ENCODE measurements at places on chromosomes 16 and 17.

GRCh38 chr16:85114909-85115567 is 2.8 kb upstream of the CIBAR2 start:
- peak; percentile 93 for DNase-seq

DNA sequence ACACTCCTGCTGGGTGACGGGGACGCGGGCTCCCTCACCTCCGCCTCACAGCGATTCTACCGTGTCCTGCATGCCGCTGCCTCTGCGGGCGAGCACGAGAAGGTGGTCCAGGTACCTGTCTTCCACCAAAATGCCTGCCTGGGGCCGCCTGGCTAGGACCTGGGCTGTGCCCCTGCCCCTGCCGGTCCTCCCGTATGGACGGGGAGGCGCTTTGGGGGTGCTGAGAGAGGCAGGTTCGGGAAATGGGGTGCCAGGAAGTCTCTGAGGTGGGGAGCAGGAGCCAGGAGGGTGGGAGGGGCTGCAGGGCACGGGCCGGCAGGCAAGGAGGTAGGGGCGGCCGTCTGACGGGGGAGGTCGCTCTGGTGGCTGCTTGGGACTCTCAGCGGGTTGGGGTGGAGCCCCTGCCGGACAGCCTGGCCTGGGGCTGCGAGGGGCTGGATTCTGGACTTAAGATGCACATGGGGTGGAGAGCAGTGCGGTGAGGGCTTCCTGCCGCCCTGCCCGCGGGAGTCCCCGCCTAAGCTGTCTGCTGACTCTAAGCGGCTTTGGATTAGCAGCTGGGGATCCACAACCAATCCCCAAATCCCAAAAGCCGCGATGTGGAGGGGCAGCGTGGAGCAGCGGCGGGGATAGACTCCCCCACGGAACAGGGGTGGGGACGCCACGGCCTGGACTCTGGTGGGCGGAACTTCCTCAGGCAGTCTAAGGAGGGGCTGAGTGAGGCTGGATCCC is 5.8 kb downstream of the CHTF18 start:
- no peak for DNase-seq

- no peak for DNase-seq
Measured at GRCh38 chr17:1686086-1686485, 1.4 kb upstream of the PRPF8 start.

GRCh38 chr17:31568539-31568938 is 177.1 kb downstream of the RAB11FIP4 start:
- no peak for DNase-seq

DNA sequence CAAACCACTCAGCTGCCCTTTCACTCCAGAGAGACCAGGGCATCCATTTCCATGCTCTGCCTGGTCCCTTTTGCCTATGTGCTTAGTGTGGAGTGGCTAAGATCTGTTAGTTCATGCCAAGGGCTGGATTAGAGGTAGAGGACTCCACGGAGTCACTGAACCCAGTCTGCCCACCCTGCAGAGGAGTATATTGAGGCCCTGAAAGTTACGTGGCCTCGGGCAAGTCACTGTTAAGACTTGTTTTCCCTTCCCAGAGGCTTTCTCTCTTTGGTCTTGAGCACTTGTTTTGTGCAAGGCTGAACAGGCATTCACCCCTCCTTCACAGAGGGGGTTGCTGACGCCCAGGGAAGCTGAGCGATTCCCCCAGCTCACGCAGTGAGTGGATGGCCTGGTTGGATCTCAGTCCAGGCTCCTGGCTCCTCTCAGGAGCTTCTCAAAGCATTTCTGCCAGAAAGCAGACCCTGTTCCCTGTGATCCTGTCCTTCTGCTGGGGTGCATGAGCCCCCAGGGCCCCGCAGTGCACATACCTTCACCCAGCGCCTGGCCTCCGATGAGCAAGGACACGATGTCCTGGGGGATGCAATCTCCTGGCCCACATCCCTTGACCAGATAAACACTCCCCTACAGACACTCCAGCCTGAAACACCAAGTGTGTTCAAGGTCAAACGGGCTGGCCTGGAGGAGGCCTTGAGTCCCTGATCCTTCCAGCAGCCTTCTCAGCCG is 153.4 kb upstream of the GSE1 start:
- no peak for DNase-seq

- DNase-seq: no peak
Measured at GRCh38 chr16:64250866-64251265, 871.0 kb downstream of the CDH11 start.

DNA sequence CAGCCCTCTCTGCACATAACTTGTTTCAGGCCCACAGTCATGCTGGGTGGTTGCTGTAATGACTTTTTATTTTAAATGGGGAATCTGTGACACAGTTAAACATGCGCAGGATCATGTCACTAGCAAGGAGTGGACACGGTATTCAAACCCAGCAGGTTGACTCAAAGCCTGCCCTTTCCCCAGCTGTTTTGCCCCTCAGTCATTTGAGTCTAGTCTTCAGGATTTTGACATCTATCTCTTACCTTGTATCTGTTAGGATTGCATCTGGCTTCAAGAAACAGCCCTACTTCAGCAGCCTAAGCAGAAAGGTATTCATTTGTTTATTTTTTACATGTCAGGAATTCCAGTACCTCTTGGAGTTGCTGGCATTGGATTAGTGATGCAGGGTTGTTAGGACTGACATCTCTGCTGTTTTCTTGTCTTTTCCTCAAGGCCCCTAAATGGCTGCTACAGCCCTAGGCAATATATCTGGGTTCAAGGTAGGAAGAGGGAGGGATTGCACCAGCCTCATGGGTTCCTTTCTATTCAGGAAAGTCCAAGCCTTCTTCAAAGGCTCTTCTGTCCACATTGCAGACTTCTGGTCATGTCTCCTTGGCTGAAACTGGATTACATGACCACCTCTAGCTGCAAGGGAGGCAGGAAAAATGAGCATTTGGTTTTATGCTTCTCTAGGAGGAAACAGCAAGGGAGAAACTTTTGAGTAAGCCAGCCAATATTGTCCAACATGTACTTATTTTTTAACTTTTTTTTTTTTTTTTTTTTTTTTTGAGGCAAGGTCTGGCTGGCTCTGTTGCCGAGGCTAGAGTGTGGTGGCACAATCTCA is 22.8 kb downstream of the ABCC1 start:
- DNase-seq: no peak

DNA sequence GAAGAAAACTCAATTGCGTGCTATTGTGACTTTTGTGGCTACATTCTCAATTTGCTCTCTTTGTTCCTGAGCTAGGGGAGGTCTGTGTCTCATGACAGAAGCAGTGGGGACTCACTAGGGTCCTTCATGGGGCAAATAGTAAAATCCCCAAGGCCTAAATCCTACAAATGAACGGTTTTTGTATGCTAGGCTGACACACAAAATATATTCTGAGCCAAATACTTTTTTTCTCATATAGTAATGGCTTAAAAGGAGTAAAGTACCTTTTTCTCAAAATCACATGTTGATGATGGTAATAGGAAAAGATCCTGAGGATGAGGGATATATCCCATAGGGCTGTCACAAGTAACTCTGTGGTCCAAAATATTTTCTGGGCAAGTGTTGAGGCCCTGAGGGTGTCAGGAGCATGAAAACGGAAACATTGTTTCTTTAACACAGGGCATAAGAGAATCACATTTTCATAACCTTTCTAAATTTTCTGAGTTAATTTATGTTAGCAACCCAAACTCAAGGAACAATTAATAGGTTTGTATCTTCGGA is 77.5 kb upstream of the CNTNAP4 start:
- no peak for DNase-seq

- DNase-seq: no peak
Measured at GRCh38 chr16:29921034-29921385, 5.0 kb downstream of the KCTD13 start.

GRCh38 chr17:28008513-28008912 is 34.0 kb upstream of the NLK start:
- no peak for DNase-seq

- DNase-seq: no peak
Measured at GRCh38 chr17:80221351-80222105, 1.3 kb downstream of the SLC26A11 start.

DNA sequence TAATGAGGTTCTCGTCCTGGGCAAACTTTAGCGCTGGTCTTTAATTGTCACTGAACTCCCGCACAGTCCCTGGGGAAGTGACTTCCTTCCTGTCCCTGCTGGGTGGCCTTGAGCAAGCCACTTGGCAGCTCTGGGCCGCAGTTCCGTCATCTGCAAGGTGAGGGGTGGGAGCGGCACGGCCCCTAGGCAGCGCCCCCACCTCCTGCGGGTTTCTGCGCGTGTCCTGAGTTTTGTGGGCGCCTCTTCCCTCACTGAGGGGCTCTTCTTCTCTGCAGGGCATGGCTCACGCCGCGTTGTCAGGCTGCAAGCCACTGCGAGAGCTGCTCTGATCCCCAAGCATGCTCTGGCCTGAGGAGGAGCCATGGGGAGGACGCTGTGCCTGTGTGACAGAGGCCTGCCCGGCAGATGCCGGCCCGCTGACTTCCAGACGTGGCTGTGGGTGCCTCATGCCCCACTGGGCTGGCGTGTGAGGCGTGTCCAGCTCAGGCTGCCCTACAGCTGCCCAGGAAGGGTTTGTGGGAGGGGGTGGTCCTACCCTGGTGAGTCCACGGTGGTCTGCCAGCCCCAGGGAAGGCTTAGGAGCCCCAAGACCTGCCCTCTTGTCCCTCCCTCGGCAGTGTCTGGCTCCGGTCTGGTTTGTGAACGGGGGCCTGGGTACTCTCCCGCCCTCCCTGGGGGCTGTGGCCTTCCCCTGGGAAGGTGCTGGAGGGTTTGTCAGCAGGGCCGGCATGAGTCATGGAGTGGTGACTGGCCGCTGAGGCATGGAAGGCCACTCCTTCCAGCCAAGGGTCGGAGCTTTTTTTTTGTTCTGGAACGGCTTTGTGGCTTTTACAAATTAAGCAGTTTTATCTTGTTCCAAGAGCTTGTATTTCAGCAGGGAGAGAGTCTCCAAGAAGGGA is 182.0 kb downstream of the SEC14L1 start:
- peak; percentile 97 for DNase-seq

GRCh38 chr17:81918832-81919545 is 1.0 kb upstream of the SIRT7 start:
- DNase-seq: no peak

- DNase-seq: no peak
Measured at GRCh38 chr17:8921147-8921546, 44.4 kb downstream of the PIK3R5 start.

DNA sequence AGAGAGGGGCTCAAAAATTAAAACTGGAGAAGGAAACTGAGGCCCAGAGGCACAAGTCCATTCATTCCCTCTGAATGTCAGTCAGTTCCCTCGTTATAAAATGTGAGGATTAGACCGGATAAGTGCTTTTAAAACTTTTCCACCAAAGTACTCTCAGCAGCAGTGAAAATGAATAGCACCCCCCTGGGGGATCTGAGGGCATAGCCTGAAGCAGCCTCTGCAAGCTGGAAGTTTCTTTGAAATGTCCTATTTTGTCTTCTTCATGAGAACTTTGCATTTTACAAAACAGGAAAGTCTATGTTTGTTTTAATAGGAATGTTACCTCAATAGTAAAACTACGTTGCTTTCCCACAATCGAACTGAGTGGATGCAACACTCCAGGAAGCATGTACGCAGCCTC is 273.0 kb downstream of the CEP112 start:
- no peak for DNase-seq

DNA sequence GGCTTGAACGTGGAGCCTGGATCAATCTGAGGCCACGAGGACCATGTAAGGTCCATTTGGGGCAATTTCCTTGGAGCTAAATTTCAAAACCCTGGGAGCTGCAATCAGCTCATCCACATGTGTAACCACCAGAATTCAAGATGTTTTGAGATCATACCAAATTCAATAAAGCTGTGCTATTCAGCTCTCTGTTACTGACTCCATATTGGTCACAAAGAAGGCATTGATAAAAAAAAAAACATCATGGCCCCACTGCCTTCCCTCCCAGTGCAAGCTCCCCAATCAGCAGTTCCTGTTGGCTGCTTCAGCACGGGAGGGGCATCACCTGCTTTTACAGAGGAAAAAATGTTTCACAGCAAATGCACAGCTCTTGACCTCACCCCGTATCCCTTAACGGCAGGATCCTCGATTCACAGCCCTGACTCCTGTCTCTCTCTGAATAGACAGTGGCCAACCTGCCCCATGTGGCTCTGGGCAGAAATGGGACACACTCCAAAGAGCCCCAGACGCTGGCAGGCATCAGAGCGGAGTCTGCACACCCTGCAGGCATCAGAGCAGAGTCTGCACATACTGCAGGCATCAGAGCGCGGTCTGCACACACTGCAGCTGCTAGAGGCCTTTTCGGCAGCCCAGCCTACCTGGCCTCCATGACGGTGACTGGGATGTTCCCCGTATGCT is 37.1 kb downstream of the FANCA start:
- DNase-seq: peak; percentile 79

DNA sequence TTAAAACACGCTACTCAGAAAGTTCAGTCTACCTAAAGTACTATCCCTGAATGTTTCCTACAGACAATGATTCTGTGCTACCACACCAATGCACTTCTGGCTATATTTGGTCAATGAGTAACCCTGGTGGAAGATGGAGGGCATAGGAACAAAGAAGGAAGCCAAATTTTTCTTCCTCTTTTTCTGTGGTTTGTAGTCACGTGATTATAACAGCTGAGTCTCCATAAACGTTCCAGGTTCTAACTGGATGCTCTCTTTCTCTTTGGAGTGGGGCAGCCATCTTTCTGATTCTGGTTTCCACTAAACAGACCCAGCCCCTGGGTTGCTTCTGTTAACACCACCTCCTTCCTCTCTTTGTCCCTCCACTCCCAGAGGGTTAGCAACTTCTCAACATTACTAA is 274.9 kb downstream of the CDH11 start:
- DNase-seq: no peak
